Posterior cingulate gyrus (tissue), 11 donors: ENCODE measurements at places on chromosomes 12 and 14.

GRCh38 chr14:30420515-30420914 lies 138.4 kb upstream of the G2E3 start:
- DNase-seq: no peak

DNA sequence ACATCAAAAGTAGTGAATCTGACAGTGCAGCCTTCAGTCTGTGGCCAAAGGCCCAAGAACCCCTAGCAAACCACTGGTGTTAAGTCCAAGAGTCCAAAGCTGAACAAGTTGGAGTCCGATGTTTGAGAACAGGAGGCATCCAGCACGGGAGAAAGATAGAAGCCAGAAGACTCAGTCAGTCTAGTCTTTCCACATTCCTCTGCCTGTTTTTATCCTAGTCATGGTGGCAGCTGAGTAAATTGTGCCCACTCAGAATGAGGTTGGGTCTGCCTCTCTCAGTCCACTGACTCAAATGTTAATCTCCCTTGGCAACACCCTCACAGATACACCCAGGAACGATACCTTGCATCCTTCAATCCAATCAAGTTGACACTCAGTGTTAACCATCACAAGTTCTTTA lies 1255.4 kb downstream of the LRFN5 start:
- no peak for DNase-seq

DNA sequence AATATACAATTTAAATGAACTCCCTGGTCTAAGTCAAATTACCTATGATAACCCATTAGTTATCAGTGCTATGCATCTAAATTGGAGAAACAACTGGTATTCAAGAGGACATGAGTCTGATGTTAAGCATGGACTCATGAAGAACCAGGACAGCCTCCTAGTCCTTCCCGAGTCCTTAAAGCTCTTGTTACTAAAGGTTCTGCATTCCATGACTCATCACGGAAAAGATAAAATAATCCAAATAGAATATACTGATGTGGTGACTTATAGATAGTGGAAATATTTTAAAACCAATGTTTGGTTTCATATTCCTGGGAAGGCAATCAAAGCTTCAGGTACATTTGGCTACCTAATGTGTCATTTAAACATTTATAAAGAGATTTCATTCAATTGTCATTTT lies 117.2 kb upstream of the PMCH start:
- DNase-seq: no peak

DNA sequence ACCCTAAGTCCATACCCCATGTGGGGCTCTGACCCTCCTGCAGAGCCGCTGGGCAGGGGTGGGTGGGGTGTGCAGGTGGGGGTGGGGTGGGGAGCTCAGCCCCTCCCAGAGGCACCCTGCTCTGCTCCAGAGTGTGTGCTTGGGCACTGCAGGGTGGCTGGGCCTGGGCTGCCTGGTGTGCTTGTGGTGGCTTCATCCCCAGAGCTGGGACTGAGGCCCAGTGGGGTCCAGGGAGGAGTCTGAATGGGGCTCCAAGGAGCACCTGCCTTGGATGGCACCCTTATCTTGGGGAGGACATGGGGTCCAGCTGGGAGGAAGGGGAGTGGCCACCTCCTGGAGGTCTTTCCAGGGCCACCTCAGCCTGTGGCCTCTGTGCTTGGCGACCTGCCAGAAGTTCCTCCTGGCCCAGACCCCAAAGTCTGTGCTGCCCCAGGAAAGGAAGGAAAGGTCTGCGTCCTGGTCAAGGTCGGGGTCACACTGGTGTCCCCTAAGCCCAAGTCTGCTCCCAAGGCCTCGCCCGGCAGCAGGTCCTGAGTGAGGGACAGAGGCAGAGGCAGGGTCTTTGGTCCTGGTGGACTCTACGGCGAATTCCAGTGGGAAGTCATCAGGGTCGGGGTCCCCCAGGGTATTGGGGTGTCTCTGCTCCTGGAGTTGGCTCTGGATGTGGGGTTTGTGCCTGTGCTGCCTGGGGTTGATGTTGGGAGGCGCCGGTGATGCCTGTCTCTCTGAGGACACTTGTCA lies 373.4 kb downstream of the TMEM121 start:
- DNase-seq: no peak

- no peak for DNase-seq
These were observed 16.7 kb upstream of the FAIM2 start for GRCh38 chr12:49920241-49920914.

DNA sequence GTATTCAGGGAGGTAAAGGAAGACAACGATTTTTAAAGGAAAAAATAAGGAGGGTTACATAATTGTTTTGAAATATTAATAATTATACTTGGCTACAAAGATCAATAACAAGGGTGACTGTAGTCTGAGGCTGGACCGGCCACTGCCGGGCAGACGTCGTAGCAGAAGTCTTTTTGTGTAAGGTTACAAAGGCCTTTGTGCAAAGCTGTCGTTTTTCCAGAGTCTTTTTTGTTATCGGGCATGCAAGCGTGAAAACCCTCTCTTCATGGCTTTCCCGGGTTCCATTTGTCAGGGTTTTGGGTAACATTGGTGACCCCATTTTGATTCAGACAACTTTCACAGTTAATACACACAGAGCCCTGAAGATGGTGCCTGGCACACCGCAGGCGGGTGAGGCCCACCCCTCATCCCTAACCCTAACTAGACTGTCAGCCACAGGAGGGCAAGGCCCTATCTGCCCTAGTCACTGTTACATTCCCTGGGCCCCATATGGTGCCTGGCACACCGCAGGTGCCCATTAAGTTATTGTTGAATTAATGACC lies 31.3 kb downstream of the RILPL1 start:
- no peak for DNase-seq

DNA sequence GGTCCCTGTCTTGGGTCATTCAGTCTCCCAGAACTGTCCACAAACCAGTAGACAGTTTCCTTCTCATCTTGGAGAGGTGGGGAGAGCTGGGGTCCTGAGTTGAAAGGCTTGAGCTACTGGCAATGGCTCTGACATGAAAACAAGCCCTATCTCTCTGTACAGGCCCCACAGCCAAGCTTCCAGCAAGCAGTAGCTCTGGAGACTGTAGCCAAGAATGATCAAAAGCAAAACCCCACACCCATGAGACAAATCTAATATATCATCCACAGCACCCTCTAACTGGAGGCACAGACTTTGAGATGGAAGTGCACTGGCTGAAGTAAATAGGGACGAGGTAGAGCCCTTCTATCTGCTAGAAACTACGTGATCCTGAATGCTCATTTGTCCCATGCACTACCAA lies 40.9 kb downstream of the RERG start:
- no peak for DNase-seq

GRCh38 chr14:83594874-83595273 lies 1935.1 kb upstream of the FLRT2 start:
- no peak for DNase-seq

DNA sequence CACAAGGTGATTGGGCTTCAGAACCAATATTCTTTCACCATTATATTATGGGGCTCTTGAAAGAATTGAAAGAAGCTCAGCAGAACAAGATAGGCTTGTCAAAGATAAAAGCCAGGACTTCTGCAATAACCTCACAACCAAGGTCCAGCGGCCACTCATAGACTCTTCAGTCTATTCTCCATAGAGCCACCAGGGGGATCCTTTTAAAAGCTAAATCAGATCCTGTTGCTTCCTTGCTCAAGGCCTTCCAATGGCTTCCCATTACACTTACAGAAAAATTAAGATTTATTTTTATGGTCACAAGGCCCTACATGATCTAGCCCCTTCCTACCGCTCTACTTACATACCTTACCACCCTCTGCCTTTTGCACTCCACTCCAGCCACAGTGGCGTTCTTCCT lies 169.6 kb downstream of the C12orf42 start:
- DNase-seq: no peak

DNA sequence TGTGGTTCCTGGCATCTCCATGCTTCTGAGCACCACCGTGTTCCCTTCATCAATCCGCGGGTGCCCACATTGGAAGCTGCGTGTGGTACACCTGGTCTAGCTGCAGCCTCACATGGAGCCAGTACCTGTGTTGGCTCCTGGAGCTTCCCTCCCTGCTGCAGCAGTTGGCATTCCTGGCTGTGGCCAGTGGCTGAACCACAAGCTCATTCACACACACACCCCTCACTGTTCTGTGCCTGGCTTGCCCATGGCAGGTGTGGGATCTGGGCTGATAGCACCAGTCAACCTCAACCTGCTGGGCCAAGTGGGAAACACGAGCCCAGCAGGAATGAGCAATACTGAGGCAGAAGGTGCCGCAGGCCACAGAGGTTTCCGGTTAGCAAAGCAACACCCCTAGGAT lies 256.2 kb upstream of the LRFN5 start:
- DNase-seq: no peak

GRCh38 chr12:49867570-49868341 lies 24.9 kb upstream of the BCDIN3D start:
- no peak for DNase-seq

GRCh38 chr12:65649126-65649525 lies 175.2 kb upstream of the HMGA2 start:
- DNase-seq: no peak

DNA sequence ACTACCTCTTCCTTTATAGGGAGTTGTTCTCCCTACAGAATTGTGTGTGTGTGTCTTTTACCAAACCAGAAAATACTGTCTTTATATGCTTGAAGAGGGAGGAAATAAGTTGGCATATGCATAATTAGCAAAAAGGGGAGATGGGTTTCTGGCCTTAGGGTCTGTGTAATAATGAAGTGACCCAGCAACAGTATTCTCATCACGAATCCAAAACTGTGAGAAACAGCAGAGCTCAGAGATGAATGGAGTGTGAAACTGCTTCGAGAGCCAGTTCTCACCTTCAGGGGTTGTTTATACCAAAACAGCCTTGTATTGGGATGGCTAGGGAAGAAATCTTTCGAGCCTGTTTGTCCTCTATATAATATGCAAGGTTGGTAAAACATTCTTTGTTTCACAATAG lies 227.5 kb downstream of the MON2 start:
- DNase-seq: no peak

DNA sequence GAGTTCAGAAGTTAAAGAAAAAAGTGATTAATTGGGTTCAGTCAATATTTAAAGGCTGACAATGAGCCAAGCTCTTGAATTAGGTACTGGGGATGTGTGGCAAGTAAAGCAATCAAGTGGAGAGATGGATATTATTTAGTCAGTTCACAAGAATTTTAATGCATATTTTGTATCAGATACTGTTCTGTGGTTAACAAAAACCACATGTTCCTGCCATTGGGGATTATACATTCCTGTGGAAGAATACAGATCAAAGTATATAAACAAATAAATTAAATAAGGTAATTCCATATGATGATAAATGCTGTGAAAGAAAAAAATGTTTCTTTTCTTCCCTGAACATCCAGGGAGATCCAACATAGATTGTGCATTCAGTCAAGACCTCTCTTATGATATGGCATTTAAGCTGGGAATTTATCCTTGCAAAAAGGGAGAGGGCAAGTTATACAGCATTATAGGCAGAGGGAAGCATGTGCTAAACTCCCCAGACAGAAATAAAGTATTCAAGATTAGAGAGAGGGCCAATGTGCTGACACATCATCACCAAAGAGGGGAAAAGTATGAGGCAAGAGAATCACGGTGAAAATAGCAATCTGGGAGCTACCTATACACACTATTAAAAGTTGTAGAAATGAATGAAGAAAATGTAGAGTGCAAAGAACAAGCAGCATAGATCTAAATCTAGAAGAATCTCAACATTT lies 17.6 kb upstream of the A2M start:
- no peak for DNase-seq

- DNase-seq: no peak
These were observed 138.0 kb downstream of the ZNF664 start for GRCh38 chr12:124111006-124111405.

DNA sequence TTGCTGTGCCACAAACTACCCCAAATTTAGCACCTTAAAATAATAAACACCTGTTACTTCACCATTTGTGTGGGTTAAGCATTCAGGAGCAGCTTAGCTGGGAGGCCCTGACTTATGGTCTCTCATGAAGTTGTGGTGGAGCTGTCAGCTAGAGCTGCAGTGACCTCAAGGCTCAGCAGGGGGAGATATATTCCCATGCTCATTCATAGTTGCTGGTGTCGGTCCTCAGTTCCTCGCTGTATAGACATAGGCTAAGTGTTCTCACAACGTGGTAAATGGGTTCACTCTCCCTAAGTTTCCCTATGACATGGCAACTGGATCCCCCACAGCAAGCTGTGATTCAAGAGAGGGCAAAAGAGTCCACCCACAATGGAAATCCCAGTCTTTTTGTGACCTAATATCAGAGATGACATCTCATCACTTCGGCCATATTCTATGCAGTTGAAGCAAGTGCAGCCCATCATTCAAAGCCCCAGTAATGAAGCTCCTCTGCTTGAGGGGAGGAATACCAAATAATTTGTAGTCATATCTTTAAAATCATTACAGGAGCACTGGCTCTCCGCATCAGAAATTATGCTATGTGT lies 41.1 kb downstream of the PRB3 start:
- DNase-seq: no peak

DNA sequence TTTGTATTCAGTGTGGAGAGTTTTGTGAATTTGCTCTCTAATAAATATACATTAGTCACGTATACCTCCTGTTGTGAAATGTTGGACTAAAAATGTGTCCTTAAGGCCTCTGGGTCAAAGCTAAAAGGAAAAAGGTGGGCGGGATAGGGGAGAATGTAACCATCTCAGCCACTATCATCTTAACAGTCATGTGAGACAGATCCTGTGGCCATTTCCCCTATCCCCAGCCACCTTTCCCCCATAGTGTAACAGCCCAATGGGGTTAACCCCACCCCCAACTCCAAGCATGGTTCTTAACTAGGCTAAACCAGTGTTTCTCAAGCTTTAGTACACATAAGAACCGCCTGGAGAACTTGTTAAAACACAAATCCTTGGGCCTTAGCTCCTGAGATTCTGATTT lies 6.5 kb upstream of the ITPR2 start:
- no peak for DNase-seq

GRCh38 chr14:100403802-100404365 lies 80.7 kb downstream of the SLC25A47 start:
- DNase-seq: no peak

DNA sequence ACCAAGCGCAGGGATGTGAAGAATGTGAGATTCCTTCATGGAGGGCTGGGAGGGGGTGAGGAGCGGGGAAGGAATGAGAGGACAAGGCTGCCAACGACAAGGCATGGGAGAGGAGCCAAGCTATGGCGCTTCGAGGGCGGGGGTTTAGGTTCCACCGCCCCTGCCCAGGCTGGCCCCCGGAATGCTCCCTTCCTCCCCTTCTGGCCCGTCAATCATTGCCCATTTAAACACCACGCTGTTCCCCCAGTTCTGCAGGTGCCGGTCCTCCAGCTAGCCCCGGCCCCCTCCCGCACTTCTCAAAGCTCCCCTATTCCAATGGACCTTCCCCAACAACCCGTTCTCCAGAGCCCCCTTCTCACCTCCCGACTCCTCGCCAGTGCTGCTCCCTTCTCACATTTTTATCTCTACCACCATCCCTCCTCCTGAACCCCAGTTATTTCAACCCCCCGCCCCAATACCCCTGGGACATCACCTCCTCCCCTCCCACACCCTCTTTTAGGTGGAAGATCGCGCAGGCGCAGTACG lies 428 bp downstream of the RNF41 start:
- DNase-seq: peak; percentile 25

- no peak for DNase-seq
These were observed 15.6 kb upstream of the PZP start for GRCh38 chr12:9223830-9224229.
